ENCODE measurements at places on chromosomes 2 and 18.
A peak's percentile ranks its signal among the peaks of the same experiment; 100 is the strongest.

- no peak for DNase-seq
Measured at GRCh38 chr18:11125492-11126315, 23.7 kb downstream of the PIEZO2 start.

- DNase-seq = no peak
Measured at GRCh38 chr2:161085149-161085548, 75.1 kb upstream of the TANK start.

GRCh38 chr2:6254441-6254840 lies 562.3 kb downstream of the SOX11 start:
- no peak for DNase-seq

DNA sequence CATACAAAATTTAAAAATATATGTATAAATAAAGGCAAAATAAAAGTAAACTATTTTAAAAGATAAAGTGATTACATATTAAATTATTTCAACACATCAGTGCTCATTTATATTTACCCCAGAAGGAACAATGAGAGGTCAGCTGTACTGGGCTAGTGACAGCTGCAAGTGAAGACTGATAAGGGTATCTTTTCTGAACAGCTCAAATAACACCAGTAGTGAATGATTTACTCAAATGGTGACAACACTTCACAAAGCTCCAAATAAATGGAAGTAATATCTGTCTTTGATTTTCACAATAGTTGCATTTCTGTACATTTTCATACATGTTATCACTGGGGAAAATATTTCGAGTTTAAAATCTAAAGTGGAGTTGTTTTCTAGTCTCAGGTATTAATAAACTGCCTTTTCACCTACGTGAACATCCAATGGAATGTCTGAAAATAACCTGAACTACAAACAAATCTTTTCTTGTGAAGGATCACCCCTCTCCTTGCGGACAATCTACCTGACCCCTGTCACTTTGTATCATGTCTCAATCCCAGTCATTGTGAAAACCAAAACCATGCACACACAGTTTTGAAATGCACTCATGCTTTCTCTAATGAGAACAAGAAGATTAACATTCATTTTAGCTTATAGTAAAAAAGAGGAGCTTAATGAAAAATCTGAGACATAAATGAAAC lies 1928.8 kb upstream of the CELF4 start:
- no peak for DNase-seq

DNA sequence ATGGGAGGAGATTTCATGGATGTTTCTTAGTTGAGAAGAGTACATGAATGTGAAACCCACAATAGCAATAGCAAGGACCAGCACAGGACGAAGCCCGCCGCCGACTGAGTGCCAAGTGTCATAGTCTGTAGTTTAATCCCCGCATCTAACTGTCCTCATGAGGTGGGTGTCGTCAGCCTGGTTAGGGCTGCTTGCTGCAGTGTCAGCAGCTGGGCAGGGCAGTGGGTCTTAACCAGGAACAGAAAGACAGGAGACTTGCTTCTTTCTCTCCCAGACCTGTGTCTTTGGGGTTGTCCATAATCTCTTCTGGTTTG lies 146.6 kb downstream of the VAPA start:
- DNase-seq = no peak

DNA sequence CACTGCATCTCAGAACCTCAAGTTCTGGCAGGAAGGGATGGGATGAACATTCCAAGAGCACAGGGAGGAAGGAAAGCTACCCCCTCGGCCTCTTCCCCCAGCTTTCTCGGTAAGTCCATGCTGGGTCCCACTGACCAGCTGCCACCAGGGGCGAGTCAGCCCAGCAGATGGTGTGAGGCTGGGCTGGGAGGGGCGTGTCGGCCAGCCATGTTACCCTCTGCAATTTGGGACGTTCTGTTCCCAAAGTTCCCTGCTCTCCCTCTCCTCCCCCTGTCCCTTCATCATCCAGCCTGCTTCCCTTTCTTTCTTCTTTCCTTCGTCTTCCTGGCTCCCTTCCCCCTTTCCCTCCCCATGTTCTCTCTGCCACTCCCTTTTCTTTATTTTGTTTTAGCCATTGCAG lies 74.3 kb upstream of the TNP1 start:
- no peak for DNase-seq

GRCh38 chr2:123451542-123451941 lies 573.5 kb upstream of the CNTNAP5 start:
- no peak for DNase-seq

DNA sequence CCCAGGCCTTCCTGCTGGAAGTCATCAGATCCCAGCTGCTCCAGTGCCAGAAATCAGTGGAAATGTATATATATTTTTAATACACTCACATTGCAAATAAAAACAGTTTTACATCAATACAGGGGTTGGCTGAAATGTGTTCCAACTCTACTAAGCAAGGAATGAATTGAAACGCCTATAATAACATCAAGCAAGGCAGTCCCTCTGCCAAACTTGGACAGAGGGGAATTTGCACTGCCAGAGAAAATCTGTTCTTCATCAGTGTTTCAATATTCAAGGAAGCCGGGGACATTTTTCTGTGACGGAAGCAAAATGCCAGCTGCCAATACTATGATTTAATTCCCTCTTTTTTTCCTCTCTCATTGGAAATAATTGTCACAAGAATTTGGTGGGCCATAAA lies 335.3 kb downstream of the TNS1 start:
- no peak for DNase-seq

- no peak for DNase-seq
Measured at GRCh38 chr2:189086250-189086649, 93.3 kb downstream of the COL5A2 start.

DNA sequence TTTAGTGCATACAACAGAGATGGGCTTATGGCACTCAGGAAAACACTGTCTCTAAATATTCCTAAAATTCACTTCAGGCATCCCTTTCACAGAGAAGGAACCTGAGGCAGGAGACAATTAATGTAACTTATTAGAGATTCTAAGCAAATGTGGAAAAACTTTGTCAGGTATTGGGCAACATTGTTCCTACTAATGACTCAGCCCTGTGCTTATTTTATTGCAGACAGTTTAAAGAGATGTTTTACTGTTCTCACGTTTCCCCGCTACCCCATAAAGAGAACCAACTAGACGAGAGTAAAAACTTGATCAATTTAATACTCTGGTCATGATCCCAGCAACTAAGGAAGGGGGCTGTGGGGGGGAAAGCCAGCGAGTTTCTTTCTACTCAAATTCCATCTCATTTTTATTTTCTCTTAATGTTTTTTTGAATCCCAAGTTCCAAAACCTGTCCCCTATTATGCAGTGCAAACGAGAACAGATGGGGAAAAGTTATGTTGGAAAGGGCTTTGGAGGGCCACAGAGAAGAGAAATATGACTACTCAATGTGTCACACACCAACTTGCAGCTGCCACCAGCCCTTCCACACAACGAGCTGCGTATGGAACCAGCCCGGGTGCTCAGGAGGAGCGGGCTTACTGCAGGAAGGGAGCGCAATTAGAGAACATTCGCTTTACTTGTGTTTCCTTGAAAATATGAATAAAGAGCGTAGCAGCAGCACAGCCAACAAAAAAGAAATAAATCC lies 18.7 kb upstream of the ACVR1 start:
- no peak for DNase-seq

DNA sequence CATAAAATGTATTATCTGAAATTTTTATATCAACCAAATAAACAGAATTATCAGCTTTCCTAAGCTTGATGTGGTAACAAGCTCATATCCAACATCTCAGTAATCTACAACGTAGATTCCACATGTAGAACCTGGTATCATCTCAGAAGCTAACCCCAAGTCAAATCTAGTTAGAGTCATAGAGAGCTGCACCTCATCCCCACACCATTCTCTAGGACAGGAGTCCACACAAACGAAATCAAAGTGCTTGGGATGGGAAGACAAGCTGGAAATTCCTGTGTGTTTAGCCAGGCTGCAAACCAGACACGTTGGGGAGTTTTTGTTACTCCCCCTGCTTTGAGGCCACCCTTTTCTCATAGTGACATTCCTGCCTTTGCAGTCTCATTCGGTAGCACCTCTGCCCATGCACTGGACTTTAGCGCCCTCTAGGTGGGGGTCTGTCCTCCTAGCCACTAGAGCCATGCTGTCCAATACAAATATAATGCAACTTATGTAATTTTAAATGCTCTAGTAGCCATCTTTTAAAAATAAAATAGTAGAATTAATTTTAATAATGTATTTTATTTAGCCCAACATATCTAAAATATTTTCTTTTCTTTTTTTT lies 28.1 kb upstream of the SATB2 start:
- peak; percentile 15 for DNase-seq

GRCh38 chr2:131521961-131522781 lies 5.5 kb upstream of the CCDC74A start:
- DNase-seq = no peak

- DNase-seq = no peak
Measured at GRCh38 chr2:98777710-98778109, 46.8 kb upstream of the MGAT4A start.

GRCh38 chr2:160557903-160558302 lies 64.3 kb upstream of the RBMS1 start:
- DNase-seq = no peak

GRCh38 chr2:99448556-99448955 lies 41.3 kb downstream of the REV1 start:
- DNase-seq = peak; percentile 22

DNA sequence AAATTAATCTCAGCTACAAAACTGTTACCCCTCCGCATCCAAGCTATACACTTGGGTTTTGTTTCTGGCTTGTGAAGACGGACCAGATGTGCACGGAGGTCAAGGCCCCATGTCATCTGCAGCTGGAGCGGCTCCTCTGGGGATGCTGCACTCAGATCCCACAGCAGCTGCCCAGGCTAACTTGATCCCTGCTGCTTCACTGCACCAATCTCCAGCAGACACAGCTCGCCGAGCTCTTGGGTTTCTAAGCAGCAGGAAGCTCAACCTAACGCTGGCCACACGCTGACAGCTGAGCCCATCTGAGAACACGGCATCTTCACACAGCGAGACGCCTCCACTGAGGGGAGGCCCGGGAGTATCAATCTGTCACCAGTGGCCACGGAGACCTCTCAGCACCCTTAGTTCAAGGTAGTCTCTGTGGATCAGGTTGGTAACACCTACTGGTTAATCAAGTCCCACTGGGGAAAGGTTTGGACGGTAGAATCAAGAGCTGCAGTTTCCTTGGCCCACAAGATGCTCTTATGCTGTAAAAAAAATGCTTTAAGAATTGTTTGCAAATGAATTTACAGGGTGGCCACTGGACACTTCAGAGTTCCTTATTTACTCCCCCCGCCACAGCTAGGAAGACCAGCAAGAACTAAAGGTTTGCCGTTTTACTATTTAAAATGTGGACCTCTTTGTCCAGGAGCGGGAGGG lies 67.5 kb downstream of the EMILIN2 start:
- no peak for DNase-seq

GRCh38 chr18:71849407-71849806 lies 694.7 kb downstream of the CBLN2 start:
- no peak for DNase-seq

- DNase-seq = no peak
Measured at GRCh38 chr2:23566241-23567142, 181.5 kb downstream of the KLHL29 start.

DNA sequence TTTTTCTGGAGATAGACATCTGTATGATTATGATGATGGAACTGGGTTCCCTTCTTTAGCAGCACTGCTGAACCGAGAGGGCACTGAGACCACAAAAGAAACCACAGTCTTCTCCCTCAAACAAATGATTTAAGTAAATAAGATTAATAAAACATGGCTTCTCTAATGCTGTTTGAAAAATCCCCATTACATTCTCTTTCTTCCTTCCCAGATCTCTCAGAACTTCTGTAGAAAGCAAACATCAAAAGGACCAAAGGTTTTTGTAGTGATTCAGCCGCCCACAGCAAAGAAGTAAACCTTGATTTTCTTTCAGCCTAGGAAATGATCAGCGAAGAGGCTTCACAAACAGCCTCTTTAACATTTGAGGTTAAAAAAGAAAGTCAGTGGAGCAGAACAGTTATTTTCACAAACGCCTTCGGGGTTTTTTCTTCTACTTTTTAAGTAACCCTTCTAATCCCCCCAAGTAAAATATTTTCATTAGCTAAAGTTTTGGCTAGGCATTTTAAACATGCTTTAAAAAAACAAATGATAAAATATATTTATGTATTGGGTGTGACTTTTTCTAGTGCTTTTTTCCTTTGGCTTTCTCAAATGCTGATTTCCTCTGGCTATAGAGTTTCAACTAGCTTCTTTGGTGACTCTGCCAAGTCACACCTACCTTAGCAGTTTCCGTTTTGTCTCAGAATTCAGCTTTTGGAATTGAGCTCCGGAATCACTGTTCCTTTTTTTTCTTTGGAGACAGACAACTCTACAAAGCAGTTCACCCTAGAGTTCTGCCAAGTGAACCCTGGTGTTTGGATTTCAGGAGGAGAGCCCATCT lies 89.6 kb downstream of the UPP2 start:
- DNase-seq = no peak

DNA sequence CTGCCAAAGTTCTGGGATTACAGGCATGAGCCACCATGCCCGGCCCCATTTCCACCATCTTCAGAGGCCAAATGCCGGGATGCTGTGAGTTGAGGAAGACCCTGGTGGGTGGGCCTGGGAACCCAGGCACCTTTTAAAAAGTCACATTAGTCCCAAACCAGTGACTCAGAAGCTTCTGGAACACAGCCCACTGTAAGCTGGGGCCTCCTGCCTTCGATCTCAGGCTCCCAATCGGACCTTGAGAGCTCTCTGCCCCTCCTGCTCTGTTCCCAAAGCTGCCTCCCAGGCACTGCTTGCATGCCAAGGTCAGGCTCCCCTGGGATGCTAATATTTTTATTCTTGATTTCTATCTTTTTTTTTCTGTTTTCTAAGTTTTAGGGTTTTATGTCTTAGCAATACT lies 4.2 kb downstream of the ADCY3 start:
- no peak for DNase-seq

DNA sequence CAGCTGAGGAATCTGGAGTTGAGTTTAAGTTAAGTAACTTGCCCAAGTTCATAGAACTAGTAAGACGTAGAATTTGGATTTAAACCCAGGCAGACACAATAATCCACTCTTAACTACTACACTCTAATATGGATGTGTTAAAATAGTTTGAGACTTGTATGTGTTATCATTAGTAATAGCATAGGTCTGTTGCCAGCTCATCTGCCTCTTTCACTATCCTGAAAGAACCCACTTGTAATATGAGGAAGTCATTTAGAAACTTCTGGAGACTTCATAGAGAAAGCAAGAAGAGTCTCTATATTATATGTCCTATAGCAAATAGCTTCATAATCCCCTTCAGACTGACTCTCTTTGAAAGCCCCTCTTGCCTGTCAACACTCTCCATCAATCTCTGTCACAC lies 43.0 kb upstream of the ACADL start:
- DNase-seq = no peak
